Cerebellum (tissue), 4 donors: ENCODE measurements at places on chromosomes 2 and 18.

GRCh38 chr2:240921311-240921994 lies 15.3 kb downstream of the CROCC2 start:
- no peak for DNase-seq

DNA sequence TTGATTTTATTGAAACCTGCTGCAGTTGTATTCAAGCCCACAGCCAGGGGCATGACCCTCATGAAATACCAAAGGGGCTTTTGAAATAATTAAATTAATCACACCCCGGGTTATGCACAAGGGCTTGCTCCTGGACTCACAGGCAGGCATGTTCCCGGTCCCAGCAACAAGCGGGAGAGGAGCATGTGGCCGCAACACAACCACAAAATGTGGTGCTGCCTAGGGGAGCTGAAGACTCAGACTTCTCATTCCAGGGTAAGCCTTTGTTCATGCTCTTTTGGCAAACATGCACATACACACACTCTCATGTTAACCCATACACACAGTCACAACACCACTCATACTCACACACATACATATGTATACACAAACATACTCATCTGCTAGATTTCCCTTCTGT lies 233.7 kb upstream of the SMAD2 start:
- no peak for DNase-seq

GRCh38 chr2:105873281-105873680 lies 128.6 kb downstream of the NCK2 start:
- no peak for DNase-seq

GRCh38 chr2:96866586-96866985 lies 3.3 kb downstream of the SEMA4C start:
- DNase-seq = no peak

GRCh38 chr18:78192054-78192453 lies 787.6 kb upstream of the SALL3 start:
- DNase-seq = no peak

- no peak for DNase-seq
Measured at GRCh38 chr18:51523671-51524070, 326.2 kb upstream of the MEX3C start.

DNA sequence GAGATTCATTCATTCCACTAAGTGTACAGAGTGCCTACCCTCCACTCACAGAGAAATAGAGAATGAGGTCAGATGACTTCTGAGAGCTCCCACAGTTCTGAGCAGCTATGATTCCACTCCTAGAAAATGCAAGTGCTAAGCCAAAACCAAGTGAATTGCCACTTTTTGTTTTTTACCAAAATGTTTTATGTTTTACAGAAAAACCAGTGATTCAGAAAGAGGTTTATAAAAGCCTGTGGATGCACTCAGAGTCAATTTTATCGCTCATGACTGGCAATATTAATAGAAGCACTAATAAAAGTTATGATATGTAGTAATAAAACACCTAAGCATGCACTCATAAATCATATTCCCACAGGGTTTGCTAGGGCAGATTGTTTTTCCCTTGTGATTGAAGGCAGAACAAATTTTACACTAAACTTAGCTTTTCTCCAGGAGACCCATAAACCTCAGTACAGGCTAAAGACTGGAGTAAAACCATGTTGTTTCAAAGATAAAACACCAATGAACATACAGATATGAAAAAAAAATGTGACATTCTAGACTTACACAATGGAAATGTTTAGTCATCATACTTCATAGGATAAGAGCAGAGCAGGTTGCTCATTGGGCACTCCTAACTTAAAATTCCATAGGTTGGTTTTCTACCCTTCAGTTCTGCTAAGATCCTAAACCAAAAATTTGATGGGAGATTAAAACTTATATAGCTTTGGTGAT lies 67.5 kb downstream of the PDK1 start:
- no peak for DNase-seq

GRCh38 chr18:3171631-3172030 lies 48.1 kb downstream of the MYOM1 start:
- no peak for DNase-seq

DNA sequence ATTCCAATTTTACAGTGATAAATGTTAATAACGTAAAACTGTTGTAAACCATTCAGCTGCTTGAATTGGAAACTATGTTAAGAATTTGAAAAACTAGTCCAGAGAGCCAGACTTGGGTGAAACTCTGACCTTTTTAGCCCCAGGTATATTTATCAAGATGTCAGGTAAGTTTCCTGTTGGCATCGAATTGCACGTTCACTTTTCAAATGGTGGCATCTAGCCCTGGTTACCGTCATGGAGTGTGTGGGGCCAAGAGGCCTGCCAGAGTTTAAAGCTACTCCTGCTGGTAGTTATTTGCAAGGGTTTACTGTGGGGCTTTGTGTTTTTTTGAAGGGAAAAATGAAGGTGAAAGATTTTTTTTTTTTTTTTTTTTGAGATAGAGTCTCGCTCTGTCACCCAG lies 109.9 kb downstream of the WDSUB1 start:
- no peak for DNase-seq

GRCh38 chr2:95225658-95226057 lies 18.3 kb downstream of the ZNF892 start:
- DNase-seq = no peak

- no peak for DNase-seq
Measured at GRCh38 chr2:7858624-7859023, 823.2 kb upstream of the ID2 start.

DNA sequence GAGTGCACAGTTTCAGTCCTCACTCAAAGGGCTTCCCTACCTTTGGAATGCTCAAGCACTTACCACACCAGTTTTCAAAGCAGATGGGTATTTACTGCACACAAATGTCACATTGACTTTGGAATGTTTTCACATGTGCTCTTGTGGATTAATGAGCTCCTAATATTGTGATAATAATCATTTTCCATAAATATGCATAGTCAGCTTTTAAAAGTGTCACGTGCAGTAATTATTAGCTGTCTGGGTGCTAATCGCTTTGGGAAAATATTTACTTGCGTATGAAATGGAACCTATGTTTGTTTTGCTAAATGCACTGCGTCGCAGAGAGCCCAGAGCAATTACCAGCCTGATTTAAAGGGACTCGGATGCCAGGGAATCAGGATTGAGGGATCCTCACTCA lies 229.3 kb downstream of the SMAD2 start:
- no peak for DNase-seq

DNA sequence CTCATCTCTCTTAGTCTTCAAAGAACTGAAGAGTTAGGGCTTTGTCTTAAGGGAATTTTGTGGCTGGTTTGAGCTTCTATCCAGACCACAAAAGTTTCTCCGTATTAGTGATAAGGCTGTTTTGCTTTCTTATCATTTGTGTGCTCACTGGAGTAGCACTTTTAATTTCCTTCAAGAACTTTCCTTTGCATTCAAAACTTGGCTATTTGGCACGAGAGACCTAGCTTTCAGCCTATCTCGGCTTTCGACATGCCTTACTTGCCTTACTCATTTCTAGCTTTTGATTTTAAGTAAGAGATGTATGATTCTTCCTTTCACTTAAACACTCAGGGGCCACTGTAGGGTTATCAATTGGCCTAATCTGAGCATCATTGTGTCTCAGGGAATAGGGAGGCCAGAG lies 29.9 kb downstream of the HDHD2 start:
- no peak for DNase-seq

DNA sequence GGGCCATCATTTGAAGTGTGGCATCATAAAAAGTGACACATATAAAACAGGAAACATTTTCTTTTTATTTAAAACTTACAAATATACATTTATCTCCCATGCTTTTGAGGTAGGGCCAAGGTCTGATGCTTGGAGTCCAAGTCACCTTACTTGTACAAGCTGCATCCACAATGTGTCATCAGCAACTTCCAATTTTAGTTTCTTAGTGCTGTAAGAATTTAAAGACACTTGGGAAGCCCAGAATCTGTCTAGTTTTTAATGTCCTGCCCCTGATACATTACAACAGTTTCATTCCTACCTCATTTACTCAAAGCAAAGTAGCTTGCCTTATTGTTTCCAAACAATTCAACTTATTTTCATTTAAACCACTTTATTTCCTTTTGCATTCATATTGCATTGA lies 297.7 kb downstream of the MTX2 start:
- DNase-seq = no peak

- no peak for DNase-seq
Measured at GRCh38 chr2:240162939-240163714, 22.7 kb upstream of the OTOS start.
